ENCODE measurements at places on chromosomes 5 and 9.

- no peak for DNase-seq
Observed at GRCh38 chr9:135281151-135281550, 193.7 kb downstream of the OLFM1 start.

GRCh38 chr9:99677281-99677680, 144.4 kb upstream of the NR4A3 start:
- peak; percentile 60 for DNase-seq

DNA sequence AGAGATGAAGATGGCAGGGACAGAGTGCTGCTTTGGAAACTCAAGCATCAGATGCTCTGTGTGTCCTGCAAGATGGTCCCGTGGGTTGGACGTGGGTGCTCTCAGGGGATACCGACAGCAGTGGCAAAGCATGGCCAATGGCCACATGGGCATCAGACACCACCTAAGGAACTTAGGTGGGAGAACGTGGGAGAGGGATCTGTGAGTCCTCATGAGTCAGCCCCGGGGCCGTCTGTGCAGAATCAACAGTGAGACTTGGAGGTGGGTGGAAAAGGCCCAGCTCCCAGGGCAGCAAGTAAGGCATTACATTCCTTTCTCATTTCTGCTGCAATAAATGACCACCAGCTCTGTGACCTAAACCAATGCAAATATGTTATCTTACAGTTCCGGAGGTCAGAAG, 77.0 kb downstream of the RAD23B start:
- no peak for DNase-seq

- DNase-seq = no peak
Observed at GRCh38 chr5:81189875-81190498, 43.1 kb upstream of the CKMT2 start.

DNA sequence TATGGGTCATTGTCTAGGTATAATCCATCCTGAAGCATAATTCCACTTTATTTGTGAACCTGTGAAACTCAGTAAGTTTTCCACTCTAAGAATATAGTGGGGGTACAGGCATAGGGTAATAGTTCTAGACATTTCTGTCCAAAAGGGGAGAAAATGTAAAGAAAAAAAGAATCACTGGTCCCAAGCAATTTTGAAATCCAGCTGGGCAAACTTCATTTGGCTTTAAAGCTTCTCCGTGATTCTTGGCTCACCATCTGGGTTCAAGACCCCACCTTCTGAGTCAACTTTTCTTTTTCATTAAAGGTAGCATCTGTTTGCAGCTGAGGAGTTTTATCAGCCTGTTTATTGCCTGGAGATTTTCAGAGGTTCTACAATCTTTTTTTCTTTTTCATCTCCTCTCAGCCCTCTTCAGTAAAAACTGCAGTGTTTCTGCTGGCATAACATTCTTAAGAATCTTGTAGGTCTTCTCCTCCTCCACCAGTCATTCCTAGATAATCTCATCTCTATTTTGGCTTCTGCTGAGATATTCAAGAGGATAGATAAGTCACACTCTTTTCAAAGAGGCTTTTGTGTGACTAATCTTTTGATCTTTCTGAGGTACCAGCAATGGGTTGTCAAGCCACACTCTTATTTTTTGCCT, 126.1 kb upstream of the PITX1 start:
- DNase-seq = no peak

All from iris pigment epithelial cell (primary cell).